Testis (tissue), 5 donors: ENCODE measurements at places on chromosomes 11 and 22. TPM values are rescaled to one million over a fixed set of nuclear protein-coding genes. Genes with fewer than 3 reads are reported as not detected.

DNA sequence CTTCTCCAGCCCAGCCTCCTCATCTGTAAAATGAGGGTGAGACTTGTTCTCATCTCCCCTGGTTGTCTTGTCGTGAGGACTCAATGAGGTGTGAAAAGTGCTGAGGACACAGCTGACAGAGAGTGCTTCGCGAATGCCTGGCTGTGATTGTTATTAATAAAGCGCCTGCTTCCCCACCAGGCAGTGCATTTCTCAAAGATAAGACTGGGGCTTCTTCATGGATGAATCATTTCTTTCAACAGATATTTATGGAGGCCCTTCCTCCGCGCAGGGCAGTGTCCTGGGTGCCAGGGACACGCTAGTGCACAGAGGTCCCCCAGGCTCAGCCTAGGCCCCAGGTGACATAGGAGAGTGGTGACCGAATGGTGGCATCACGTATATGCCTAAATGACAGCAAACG, 34.3 kb upstream of the SHISAL1 start:
- DNase-seq = no peak
- no peak overlapping the region for H3K4me3 ChIP-seq
- H3K4me1 ChIP-seq = peaks cover 8% of the 10 kb centered on the region
- no peaks in the 10 kb centered on the region for H3K27me3 ChIP-seq

DNA sequence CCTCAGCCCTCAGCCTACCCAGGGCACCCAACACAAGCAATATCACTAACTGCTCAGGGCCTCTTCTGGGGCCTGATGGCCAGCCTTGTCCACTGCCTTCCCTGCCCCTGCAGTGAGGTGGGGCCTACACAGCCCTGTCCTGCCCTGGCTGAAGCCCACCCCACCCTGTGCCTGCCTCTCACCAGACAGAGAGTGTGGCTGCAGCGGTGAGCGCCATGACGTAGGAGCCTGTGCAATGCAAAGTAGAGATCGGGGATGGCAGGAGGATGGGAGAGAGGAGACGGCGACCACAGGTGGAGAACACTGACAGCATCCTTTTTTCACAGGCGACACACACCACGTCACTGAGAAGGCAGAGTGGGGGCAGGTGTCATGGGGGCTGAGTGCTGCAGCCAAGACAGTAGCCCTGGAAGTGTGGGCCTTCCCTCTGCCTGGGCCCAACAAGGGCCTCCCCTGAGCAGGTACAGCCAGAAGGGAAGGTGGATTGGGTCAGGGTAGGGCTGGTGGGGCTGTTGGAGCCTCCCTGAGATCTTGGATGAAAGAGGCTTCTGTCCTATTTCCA, 65.3 kb upstream of the CLTCL1 start:
- H3K4me1 ChIP-seq = no peaks in the 10 kb centered on the region
- H3K36me3 ChIP-seq = no peaks in the 10 kb centered on the region
- no peaks in the 10 kb centered on the region for H3K27me3 ChIP-seq
- DNase-seq = no peak
- H3K4me3 ChIP-seq = no peak overlapping the region

DNA sequence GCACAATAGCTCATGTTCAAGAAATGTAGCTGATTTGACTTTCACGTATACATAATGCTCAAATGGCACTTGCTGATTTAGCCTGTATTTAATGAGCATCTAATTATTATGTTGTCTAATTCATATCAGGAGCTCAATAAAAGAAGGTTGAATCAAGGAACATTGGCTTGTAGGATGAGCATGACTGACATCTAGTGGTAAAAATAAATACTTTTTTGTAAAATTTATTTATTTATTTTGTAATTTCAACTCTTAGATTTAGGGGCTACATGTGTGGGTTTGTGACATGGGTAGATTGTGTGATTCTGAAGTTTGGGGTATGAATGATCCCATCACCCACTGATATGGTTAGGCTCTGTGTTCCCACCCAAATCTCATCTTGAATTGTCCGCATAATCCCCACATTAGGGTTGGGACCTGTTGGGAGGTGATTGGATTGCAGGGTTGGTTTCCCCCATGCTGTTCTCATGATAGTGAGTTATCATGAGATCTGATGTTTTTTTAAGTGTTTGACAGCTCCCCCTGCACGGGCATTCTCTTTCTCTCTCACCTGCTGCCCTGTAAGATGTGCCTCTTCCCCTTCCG, 1.7 kb upstream of the OR52E5 start:
- no peaks in the 10 kb centered on the region for H3K36me3 ChIP-seq
- no peak overlapping the region for H3K27ac ChIP-seq
- no peaks in the 10 kb centered on the region for H3K4me1 ChIP-seq
- H3K27me3 ChIP-seq = no peaks in the 10 kb centered on the region

DNA sequence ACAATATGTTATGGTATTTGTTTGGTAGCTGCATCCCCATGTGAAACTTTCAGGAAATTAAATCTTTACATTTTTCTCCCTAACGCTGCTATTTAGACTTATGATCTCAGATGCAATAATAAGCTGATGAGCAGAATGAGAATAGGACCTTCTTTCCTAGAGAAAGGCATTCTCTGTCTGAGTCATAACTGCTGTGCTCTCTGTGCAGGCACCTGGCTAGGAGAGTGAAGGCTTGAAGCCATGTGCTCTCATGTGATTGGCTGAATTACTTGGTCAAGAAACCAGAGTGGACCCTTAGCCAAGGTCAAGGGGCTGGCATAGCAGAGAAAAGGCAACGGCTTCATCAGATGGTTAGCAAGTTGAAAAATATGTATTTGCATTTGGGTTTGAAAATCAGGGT, 185.0 kb downstream of the ADAMTS15 start:
- H3K27ac ChIP-seq = no peak overlapping the region
- H3K36me3 ChIP-seq = no peaks in the 10 kb centered on the region
- H3K27me3 ChIP-seq = no peaks in the 10 kb centered on the region
- peaks cover 14% of the 10 kb centered on the region for H3K4me1 ChIP-seq
- H3K4me3 ChIP-seq = no peak overlapping the region

The PRRG4 gene
- total RNA-seq = 1.1 TPM

GRCh38 chr11:96461871-96462270, 72.1 kb downstream of the JRKL start:
- H3K36me3 ChIP-seq = no peaks in the 10 kb centered on the region
- H3K4me1 ChIP-seq = no peaks in the 10 kb centered on the region
- H3K27me3 ChIP-seq = no peaks in the 10 kb centered on the region
- DNase-seq = no peak
- no peak overlapping the region for H3K27ac ChIP-seq

GRCh38 chr11:13108416-13108815, 99.3 kb downstream of the RASSF10 start:
- DNase-seq = no peak
- H3K4me1 ChIP-seq = no peaks in the 10 kb centered on the region
- no peak overlapping the region for H3K4me3 ChIP-seq
- H3K27ac ChIP-seq = no peak overlapping the region

- no peak overlapping the region for H3K4me3 ChIP-seq
- H3K27me3 ChIP-seq = no peaks in the 10 kb centered on the region
- no peak for DNase-seq
- H3K36me3 ChIP-seq = no peaks in the 10 kb centered on the region
- no peak overlapping the region for H3K27ac ChIP-seq
- no peaks in the 10 kb centered on the region for H3K4me1 ChIP-seq
Observed at GRCh38 chr22:24120044-24120443, 61.2 kb upstream of the SUSD2 start.

- no peaks in the 10 kb centered on the region for H3K36me3 ChIP-seq
- H3K4me1 ChIP-seq = no peaks in the 10 kb centered on the region
- no peak overlapping the region for H3K4me3 ChIP-seq
- H3K27ac ChIP-seq = no peak overlapping the region
Observed at GRCh38 chr22:47623763-47624148, 861.3 kb downstream of the TBC1D22A start.

GRCh38 chr11:69290806-69291205, 3.1 kb upstream of the MYEOV start:
- no peak overlapping the region for H3K27ac ChIP-seq
- H3K4me3 ChIP-seq = no peak overlapping the region
- H3K27me3 ChIP-seq = no peaks in the 10 kb centered on the region
- H3K4me1 ChIP-seq = no peaks in the 10 kb centered on the region

GRCh38 chr11:117765068-117765467, 31.9 kb downstream of the DSCAML1 start:
- no peak for DNase-seq
- H3K27me3 ChIP-seq = no peaks in the 10 kb centered on the region
- H3K4me1 ChIP-seq = no peaks in the 10 kb centered on the region
- H3K4me3 ChIP-seq = no peak overlapping the region
- H3K27ac ChIP-seq = no peak overlapping the region

DNA sequence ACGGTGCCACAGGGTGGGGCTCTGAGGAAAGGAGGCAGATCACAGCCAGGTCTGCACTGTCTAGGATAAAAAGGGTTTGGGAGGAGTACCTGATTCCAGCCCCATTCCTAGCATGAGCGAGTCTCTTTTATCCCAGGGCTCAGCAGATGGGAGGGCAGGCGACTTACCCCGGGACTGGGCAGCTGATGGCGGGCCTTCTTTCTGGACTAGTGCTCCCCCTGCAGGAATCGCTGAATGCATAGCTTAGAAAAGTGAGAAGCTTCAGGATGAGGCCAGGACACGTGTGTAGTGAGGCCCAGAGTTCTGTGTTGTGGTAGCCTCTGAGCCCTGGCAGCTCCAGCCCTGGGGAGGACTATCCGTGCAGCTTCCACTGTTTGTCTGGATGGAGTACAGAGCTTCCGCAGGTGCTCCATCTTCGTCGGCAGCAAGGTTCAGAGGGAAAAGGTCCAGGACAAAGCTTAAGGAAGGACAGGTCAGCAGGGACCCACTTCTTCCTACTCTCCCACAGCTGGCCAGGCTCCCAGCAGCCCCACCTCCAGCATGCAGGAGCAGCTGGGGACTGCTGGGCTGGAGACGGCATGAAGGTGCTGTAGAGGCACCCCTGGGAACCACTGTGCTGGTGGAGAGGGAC, 30.4 kb downstream of the COMMD9 start:
- H3K4me3 ChIP-seq = no peak overlapping the region
- H3K4me1 ChIP-seq = no peaks in the 10 kb centered on the region
- H3K27me3 ChIP-seq = no peaks in the 10 kb centered on the region
- H3K36me3 ChIP-seq = no peaks in the 10 kb centered on the region
- H3K27ac ChIP-seq = no peak overlapping the region

- peak within 1 kb of the TSS; percentile 71 for H3K4me3 ChIP-seq
- H3K27ac ChIP-seq = peak within 1 kb of the TSS; percentile 93
- H3K4me1 ChIP-seq = peaks cover 27% of the 10 kb centered on the region
- H3K27me3 ChIP-seq = no peaks in the 10 kb centered on the region
Observed at GRCh38 chr11:63490551-63491239, at the start of gene PLAAT5. Gene PLAAT5, minus strand, starts transcription at chr11:63491167. Its CDS starts 133 bp downstream, at chr11:63491034.

The CASP5 gene
- total RNA-seq = not detected

The CRKL gene
- total RNA-seq = 47.5 TPM
